Activated CD4-positive, alpha-beta memory T cell treated with anti-CD3 and anti-CD28 coated beads, Interleukin-2, amount 10 ng/mL, durations not matched to agents 7 days and 5 days (primary cell): ENCODE measurements at places on chromosomes 6 and 20. TPM values are rescaled to one million over a fixed set of nuclear protein-coding genes. Genes with fewer than 3 reads are reported as not detected.

- DNase-seq: no peak
Observed at GRCh38 chr20:58374027-58374850, 14.8 kb upstream of the VAPB start.

GRCh38 chr6:127891731-127892326, 9.0 kb downstream of the THEMIS start:
- DNase-seq: no peak

DNA sequence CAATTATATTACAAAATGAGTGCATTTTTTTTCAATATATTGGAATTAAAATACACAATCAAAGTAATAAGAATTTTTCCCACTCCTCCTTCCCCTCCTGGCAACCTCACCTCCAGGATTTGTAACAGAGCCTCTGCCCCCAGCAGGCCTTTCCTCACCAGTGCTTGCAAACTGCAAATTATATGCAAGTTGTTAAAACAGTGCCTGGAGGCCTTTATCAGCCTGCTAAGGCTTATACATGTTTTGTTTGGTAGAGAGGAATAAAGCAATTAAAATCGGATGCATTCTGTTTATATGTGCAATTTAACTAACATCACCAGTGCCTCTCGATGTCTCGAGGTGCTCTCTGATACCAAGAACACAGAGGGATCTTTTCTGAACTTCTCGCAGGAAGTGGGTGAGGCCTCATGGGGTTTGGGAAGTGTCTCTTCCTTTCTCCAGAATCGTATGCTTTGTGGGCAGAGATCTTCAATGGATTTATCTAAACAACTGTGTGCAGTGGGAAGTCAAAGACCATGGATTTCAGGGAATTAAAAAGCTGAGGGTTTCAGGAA, 186.8 kb downstream of the CDH26 start:
- no peak for DNase-seq

DNA sequence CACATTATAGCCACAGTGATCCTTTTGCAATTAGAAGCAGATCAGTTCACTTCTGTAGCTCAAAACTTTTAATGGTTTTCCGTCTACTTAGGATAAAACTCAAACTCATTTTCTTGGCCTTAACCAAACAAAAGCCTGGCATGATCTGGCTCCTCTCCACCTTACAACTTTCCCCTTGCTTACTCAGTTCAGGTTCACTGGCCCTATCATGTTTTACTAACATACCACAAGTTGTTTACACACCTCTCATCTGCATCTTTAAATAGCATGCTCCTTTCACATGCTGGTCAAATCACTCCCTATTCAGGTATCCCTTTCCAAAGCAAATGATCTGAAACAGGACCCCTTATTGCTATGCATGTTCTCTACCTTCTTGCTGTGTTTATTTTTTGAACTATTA, 191.4 kb upstream of the FAM83B start:
- DNase-seq: no peak

DNA sequence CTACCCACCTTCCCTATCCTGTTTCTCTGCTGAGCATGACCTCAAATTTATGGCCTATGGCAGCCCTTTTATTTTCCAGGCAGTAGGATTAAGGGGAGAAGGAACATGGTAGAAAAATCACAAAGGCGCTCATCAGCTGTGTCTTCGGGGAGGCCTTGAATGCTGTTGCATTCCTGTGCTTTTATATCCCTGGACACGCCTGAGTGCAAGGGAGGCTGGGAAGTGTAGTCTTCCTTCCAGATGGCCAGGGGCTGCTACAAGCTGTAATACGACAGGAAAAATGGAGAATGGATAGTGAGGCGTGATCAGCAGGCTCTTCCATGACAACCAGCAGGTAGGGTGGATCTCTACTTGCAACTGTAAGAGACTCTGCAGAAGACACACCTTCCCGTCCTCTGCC, 210.9 kb upstream of the GGTLC1 start:
- no peak for DNase-seq

DNA sequence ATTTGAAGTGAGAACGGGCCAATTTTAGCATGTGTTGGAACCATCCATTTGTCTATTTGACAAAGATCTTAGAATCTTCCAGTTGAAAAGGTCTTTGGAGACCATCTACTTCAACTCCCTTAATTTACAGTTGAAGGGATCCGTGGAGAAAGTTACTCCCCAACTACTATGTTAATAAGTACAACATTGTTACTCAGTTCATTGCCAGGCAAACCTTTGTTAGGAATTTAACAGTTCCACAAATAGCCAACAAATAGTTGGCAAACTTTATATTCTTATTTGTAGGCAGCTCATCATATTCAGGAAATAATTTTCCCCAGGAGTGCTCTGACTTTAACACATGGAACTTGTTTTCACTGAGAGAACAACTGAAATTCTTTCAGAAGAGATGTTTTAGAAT, 81.0 kb upstream of the FLRT3 start:
- no peak for DNase-seq

CGAS gene
- total RNA-seq: 47.8 TPM

ZFP57 gene
- not detected for total RNA-seq
